AG09319 (cell line): ENCODE measurements at places on chromosomes 12 and 14.

DNA sequence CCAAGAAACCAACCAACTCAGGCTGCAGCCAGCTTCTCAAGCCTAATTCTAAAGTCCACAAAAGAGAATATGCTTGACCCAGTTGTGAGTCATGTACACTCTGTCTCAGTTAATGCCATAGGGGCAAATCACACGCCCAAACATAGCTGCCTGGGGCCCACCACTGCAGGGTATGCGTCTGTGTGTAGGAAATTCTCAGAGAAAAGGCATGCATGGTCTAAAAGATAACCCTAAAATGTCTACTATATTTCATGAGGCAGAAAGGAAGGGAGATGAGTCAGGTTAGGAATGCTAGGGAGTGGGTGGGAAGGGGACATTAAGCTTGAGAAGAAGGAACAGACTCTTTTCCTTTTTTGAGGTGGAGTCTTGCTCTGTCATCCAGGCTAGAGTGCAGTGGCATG is 22.3 kb upstream of the SPTLC2 start:
- no peak for DNase-seq

DNA sequence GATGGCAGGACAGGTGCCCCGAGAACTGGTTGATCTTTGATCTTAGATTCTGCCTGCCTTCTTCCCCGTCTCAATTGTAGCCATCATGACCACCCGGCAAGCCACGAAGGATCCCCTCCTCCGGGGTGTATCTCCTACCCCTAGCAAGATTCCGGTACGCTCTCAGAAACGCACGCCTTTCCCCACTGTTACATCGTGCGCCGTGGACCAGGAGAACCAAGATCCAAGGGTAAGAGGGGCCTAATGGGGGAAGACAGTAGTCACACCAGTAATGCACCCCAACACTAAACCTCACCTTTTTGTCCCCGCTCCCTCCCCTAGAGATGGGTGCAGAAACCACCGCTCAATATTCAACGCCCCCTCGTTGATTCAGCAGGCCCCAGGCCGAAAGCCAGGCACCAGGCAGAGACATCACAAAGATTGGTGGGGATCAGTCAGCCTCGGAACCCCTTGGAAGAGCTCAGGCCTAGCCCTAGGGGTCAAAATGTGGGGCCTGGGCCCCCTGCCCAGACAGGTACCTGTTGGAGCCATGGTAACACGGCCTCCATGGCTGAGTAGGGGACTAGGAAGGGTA is 556 bp downstream of the TROAP start:
- DNase-seq = no peak

DNA sequence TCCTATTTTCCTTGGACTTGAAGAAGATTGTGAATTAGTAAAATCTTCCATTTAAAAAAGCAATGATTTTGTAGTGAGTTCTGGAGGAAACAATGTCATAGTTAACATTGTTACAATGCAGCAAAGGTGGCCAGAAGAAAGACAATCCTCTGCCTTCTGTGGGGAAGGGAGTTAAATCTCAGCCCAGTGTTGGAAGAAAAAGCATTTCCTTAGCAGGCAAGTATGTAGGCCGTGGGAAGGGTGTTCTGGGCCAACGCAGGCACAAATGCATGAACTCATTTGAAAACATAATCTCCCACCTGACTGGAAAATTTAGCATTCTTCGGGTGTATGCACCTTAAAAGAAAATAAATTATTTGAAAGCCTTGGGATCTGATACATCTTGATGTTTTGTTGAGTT is 258.6 kb downstream of the ADAMTS20 start:
- DNase-seq = no peak

DNA sequence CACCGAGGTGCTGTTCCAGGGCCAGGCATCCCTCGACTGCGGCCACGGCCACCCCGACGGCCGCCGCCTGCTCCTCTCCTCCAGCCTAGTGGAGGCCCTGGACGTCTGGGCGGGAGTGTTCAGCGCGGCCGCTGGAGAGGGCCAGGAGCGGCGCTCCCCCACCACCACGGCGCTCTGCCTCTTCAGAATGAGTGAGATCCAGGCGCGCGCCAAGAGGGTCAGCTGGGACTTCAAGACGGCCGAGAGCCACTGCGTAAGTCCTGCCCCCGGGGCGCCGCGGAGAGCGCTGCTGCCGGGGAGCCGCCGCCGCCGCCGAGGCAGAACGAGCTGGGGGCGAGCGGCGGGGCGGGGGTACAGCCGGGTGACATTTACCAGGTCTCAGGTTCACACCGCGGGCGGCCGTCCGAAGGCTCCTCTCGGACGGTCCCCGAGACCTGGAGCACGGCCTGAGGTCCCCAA is 1.4 kb downstream of the PLXNC1 start:
- no peak for DNase-seq

DNA sequence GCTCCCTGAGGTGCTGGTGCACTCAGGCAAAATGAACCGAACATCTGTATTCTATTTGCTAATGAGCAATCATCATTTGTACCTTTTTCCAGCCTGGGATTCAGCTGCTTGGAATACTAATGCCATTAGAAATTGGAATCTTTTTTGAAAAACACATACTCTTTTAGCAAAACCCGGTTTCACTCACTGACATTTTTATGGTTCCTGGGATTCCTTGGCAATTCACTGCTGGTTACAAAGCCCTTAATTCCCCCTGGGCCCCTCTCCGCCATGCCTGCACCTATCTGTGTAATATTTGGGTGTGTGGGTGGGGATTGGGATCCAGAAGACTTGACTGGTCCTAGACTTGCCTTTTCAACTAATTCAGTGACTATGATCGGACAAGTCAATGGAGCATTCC is 199.1 kb downstream of the FOXN3 start:
- no peak for DNase-seq

- DNase-seq = peak; percentile 20
Observed at GRCh38 chr12:115023279-115024265, 339.6 kb upstream of the TBX3 start.

GRCh38 chr12:18146363-18146762 is 56.4 kb upstream of the RERGL start:
- no peak for DNase-seq

DNA sequence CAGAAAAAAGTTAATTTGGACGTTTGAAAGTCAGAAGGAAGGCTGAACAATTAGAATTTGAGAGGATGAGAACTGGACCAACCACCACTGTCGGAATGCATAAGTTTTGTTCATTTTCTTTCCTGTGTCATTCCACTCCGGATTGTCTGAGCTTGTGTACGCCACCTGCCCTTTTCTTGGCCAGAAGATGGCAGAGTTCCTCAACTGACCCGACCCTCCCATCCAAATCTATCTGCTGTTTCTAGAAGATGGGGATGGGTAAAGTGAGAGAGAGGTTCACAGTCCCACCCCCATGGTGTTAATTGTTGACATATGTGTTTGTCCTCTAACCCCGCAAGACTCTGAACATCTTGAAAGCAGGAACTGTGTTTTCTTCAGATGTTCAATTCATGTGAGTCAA is 388.0 kb downstream of the VRK1 start:
- DNase-seq = no peak

GRCh38 chr12:78371284-78371683 is 493.3 kb upstream of the SYT1 start:
- no peak for DNase-seq

GRCh38 chr12:101939856-101940265 is 62.5 kb downstream of the DRAM1 start:
- peak; percentile 71 for DNase-seq

- DNase-seq = no peak
Observed at GRCh38 chr14:105666420-105666819, 140.0 kb downstream of the TMEM121 start.

- no peak for DNase-seq
Observed at GRCh38 chr12:53044052-53044581, 5.7 kb upstream of the TNS2 start.

GRCh38 chr12:46555406-46555852 is 182.9 kb upstream of the SLC38A2 start:
- peak; percentile 66 for DNase-seq

DNA sequence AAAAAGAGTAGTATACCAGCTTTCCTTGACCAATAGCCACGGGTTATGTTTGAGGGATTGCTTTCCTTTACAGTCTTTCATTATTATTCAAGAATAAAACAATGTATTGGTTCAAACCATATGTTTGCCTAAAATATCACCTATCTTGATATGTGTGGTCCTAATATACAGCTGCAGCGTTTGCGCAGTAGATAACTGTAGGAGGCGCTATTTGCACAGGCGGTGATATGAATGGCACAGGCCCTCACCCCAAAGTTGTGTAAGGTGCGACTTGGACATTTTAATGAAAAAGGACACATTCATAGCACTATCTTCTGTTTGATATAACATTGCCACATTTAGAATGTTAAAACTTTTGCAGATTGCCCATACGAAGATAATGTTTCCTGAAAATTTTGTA is 298.4 kb downstream of the TRHDE start:
- DNase-seq = no peak

DNA sequence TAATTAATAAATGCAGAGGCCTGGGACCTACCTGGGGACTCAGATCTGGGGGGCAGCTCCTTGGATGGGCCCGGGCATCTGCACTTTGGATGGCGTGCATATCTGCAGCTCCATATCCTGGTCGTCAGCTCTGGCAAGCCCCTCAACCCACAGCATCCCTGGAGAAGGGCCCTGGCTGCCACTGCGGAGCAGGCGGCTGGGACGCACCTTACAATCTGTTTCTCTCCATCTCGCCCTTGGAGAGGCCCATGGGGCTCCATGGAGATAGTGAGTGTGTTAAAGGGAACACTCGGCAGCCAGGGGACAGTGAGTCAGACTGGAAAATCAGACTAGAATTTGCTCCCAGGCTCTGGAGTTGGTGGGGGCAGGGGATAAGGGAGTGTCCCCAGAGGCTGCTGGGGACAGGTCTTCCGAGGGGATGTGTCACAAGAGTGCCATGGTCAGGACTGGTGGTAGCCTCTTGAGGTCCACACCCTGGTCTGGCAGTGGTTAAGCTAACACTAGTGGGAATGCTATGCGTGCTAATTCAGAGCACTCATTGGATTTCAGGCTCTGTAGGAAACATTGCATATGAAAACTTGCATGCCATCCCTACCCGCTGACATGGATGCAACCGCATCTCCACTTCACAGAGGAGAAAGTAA is 21.5 kb downstream of the RFLNA start:
- DNase-seq = no peak

DNA sequence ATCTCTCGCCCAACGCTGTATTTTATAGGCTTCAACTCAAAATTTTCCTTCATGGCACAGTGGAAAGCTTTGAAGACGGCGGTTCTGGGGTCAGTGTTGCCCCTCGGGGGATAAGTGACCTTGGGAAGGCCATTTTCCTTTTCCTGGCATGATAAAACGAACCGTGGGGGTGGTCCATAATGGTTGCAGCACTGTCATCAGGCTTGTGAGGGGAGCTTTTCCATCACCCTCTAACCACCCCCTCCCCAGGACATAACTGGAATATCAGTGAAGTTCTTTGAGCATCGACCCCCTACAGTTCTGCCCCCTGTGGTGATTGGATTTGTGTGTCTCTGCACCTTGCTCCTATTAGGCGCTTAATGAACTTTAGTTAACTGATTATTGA is 16.0 kb downstream of the FOS start:
- no peak for DNase-seq

- DNase-seq = no peak
Observed at GRCh38 chr12:31321897-31322228, 4.1 kb downstream of the SINHCAF start.

- DNase-seq = no peak
Observed at GRCh38 chr14:67579040-67579439, 21.0 kb downstream of the PIGH start.

DNA sequence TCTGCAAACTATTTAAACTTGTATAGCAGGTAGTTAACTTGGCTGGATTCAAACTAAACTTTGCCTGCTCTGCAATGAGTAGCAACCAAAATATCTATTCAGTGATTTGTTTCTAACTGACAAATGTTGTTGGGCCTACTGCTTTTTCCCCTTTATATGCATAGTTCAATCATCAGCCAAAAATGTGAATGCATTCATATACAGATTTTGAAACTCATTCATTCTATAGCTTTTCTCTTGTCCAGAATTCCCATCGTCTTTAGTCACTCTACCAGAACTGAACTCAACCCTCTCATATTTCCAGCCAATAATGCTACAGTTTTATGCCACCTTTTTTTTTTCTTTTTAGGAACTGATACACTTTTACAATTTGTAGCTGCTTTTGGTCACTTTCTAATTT is 599.8 kb downstream of the RPL10L start:
- no peak for DNase-seq

DNA sequence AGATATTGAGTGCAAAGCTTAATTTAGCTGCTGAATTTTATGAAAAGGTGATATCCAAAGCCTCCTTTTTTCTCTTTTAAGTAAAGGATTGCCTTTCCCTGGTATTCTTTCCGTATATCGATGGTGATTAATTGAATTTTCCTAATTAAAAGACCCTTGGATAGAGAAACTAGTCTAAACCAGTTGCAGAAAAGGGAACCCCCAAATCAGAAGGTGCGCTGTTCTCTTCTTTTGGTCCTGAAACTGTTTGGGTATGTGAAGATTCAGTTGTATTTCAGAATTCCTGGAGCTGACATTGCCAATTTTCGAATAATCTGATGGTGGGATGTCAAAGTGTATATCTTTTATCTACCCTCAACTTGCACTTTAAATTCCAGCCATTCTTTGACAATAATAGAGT is 1.9 kb downstream of the GPHN start:
- no peak for DNase-seq

DNA sequence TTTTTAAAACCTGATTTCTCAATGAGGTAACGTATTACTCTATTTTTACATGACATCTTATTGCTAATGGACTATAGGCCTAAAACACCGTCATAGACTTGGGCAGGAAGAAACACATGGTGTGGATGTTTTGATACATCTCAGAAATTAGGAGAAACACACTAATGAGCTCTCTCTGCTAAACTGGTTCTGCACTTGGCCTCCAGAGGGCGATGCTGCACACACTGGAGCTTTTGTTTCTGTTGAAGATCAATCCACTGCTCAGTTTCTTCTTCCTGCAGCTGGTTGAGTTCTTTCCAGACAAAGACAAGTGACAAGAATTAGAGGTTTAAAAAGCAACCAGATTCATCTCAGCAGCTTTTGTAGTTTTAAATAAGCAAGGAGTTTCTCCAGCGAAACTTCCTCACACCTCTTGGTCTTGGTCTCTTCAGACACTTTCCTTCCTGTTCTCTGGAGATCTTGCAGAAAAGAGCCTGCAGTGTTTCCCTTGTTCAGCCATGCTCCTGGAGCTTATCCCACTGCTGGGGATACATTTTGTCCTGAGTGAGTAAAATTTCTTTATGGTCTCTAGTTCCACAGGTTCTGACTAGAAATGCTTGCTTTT is 178.5 kb upstream of the OR4E1 start:
- DNase-seq = no peak

DNA sequence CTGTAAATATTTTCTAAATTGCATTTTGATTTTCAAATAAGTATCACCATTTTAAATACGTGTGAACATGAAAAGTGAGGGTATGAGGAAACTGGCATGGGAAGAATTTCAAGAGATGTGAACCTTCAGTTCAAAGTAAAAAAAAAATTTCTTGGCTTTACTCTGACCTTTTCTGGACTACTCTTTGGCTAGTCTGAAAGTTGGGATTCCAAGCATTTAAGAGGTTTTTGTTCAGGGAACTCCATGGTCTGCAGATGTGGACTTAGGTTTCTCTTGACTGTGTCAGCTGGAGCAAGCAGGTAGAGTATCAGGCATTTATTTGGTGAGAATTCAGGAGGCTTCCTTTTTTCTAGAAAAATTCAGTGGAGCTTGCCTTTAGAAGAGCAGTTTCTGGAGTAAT is 311.6 kb downstream of the LRIG3 start:
- DNase-seq = peak; percentile 4
